ENCODE measurements at places on chromosomes 16 and 17.

GRCh38 chr17:8887301-8887700, 19.8 kb upstream of the PIK3R6 start:
- H3K4me1 ChIP-seq, result no peaks in the 10 kb centered on the region
- H3K4me3 ChIP-seq, result no peak overlapping the region
- peaks cover 9% of the 10 kb centered on the region for H3K27me3 ChIP-seq
- no peak overlapping the region for H3K27ac ChIP-seq
- H3K36me3 ChIP-seq, result no peaks in the 10 kb centered on the region

DNA sequence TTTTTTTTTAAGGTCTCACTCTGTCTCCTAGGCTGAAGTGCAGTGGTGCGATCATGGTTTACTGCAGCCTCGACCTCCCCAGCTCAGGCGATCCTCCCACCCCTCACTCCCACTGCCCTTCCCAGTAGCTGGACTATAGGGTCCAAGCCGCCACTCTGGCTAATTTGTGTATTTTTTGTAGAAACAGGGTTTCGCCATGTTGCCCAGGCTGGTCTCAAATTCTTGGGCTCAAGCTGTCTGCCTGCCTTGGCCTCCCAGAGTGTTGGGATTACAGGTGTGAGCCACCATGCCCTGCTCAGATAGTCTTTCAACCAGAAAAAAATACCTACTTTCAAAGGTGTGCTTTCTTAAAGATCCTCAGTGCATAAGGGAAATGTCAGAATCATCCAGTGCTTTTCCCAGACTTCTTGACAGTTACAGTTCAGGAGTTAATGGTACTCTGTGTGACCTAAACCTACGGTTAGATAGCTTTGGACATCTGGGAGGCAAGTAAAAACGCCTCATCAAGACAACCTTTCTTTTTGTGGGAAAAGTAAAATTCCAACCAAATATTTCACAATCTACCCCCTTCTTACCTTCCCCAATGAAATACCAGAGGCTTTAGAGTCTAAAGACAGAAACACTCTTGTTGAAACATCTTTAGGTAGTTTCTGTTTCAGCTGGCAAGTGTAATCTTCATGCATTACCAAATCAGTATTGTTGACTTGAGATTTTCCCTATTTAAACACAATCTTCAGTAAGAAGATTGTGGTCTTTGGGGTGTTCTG, 6.8 kb downstream of the RSPRY1 start:
- no peaks in the 10 kb centered on the region for H3K27me3 ChIP-seq
- ATAC-seq, result no peak
- peaks cover 10% of the 10 kb centered on the region for H3K4me1 ChIP-seq

DNA sequence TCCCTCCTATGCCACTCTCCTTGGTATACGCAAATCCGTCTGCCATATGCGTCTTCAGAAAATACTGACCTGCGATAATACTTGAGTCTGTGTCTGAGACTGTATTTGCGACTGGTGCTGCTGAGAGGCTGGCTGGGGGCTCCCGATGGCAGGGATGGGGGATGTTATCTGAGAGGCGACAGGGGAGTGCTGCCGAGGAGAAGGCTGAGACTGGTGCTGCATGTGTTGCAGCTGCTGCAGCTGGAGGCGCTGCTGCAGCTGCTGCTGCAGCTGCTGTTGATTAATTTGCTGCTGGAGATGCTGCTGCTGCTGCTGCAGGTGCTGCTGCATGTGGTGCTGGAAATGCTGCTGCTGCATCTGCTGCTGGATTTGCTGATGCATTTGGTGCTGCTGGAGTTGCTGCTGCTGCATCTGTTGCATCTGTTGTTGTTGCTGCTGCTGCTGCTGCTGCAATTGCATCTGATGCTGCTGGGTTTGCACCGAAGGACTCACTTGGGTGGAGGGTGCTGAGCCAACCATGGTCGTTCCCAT, 107.7 kb downstream of the TOX3 start:
- ATAC-seq, result no peak
- no peak overlapping the region for H3K4me3 ChIP-seq
- H3K27ac ChIP-seq, result no peak overlapping the region
- H3K4me1 ChIP-seq, result no peaks in the 10 kb centered on the region
- no peaks in the 10 kb centered on the region for H3K36me3 ChIP-seq
- H3K27me3 ChIP-seq, result no peaks in the 10 kb centered on the region

DNA sequence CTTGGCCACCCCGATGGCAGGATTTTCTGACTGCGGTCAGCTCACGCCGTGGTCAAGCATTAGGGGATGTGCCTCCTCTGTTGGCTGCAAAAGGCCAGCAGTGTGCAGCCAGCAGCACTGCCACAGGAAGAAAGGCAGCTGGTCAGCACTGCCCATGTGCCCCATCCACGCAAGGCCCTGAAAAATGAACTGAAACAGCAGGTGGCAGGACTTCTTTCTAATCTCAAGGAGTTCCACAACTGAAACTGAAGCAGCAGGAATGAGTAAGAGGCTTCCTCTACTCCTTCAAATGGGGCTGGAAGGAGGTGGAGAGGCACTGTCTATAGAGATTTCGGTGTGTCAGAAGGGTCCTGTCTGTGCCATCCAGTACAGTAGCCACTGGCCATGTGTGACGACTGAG, 3.2 kb downstream of the ZNF500 start:
- peaks cover 53% of the 10 kb centered on the region for H3K4me1 ChIP-seq
- H3K27ac ChIP-seq, result no peak overlapping the region

GRCh38 chr16:57423152-57423551, 18.6 kb downstream of the CCL17 start:
- no peak for ATAC-seq
- no peaks in the 10 kb centered on the region for H3K27me3 ChIP-seq
- H3K4me1 ChIP-seq, result no peaks in the 10 kb centered on the region
- no peak overlapping the region for H3K4me3 ChIP-seq
- peaks cover 20% of the 10 kb centered on the region for H3K36me3 ChIP-seq
- peak overlapping the region; percentile 8 for H3K27ac ChIP-seq

- no peaks in the 10 kb centered on the region for H3K36me3 ChIP-seq
- H3K27ac ChIP-seq, result no peak overlapping the region
- H3K4me3 ChIP-seq, result no peak overlapping the region
- no peak for ATAC-seq
- H3K4me1 ChIP-seq, result no peaks in the 10 kb centered on the region
Observed at GRCh38 chr16:76483307-76483909, 206.2 kb downstream of the CNTNAP4 start.

- H3K27me3 ChIP-seq, result no peaks in the 10 kb centered on the region
- H3K36me3 ChIP-seq, result peaks cover 70% of the 10 kb centered on the region
- H3K4me1 ChIP-seq, result no peaks in the 10 kb centered on the region
- no peak overlapping the region for H3K4me3 ChIP-seq
Observed at GRCh38 chr16:47660540-47660939, 199.4 kb downstream of the PHKB start.

GRCh38 chr17:48363161-48363560, 66.9 kb downstream of the SKAP1 start:
- no peaks in the 10 kb centered on the region for H3K36me3 ChIP-seq
- no peaks in the 10 kb centered on the region for H3K4me1 ChIP-seq
- peaks cover 58% of the 10 kb centered on the region for H3K27me3 ChIP-seq
- H3K4me3 ChIP-seq, result no peak overlapping the region

GRCh38 chr16:4324492-4325252, 8.8 kb downstream of the GLIS2 start:
- H3K27ac ChIP-seq, result peak overlapping the region; percentile 98
- no peak overlapping the region for H3K4me3 ChIP-seq
- H3K36me3 ChIP-seq, result no peaks in the 10 kb centered on the region
- ATAC-seq, result no peak
- H3K27me3 ChIP-seq, result no peaks in the 10 kb centered on the region

DNA sequence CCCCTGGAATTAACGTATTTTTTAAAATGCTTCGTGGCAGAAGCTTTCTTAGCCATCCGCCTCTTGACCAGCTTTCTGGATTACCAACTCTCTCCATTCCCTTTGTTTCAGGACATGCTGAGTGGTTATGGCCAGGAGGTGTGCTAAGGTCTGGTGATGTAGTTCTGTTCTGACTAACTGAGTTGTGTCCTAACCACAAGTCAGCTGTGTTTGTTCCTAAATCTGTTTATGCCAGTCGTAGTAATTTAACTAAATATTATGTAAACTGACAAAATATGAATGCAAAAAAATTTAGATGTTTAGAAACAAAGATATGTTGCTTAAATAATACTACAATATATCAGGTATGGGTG, 61.6 kb downstream of the MRTFB start:
- H3K27me3 ChIP-seq, result no peaks in the 10 kb centered on the region
- no peak overlapping the region for H3K4me3 ChIP-seq
- H3K4me1 ChIP-seq, result peaks cover 5% of the 10 kb centered on the region
- no peak overlapping the region for H3K27ac ChIP-seq
- no peaks in the 10 kb centered on the region for H3K36me3 ChIP-seq

- no peak for ATAC-seq
- H3K4me3 ChIP-seq, result no peak overlapping the region
- H3K27me3 ChIP-seq, result no peaks in the 10 kb centered on the region
- H3K4me1 ChIP-seq, result no peaks in the 10 kb centered on the region
- H3K36me3 ChIP-seq, result no peaks in the 10 kb centered on the region
Observed at GRCh38 chr16:89417352-89417751, 73.0 kb downstream of the ANKRD11 start.
